ENCODE measurements at places on chromosomes 4 and X. TPM values are rescaled to one million over a fixed set of nuclear protein-coding genes. Genes with fewer than 3 reads are reported as not detected.

DNA sequence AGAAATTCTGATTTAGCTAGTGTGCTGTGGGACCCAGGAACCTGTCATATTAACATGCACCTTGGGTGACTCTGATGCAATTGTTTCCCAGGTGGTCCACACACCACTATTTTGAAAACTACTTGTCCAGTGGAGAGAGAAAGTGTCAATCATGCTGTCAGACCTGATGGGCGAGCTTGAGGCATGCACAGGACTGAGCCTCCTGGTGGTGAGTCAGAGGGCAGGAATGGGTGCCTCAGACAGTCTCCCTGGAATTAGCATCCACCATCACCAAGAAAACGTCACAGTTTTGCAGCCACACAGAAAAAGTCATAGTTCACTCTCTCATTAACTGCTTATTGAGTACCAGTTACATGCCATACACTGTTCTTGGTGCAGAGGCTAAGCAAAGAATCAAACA, 181.8 kb upstream of the MAOA start:
- no peak for DNase-seq

The SH3RF1 gene
- total RNA-seq: 19.2 TPM

The SULT1B1 gene
- total RNA-seq: 0.27 TPM

The STK32B gene
- total RNA-seq: 0.73 TPM
